ENCODE measurements at places on chromosomes 1 and 21.

GRCh38 chr1:174942547-174943255, 57.0 kb upstream of the CACYBP start:
- no peak for DNase-seq

- peak; percentile 18 for DNase-seq
Observed at GRCh38 chr1:36400825-36401601, 3.3 kb upstream of the LSM10 start.

DNA sequence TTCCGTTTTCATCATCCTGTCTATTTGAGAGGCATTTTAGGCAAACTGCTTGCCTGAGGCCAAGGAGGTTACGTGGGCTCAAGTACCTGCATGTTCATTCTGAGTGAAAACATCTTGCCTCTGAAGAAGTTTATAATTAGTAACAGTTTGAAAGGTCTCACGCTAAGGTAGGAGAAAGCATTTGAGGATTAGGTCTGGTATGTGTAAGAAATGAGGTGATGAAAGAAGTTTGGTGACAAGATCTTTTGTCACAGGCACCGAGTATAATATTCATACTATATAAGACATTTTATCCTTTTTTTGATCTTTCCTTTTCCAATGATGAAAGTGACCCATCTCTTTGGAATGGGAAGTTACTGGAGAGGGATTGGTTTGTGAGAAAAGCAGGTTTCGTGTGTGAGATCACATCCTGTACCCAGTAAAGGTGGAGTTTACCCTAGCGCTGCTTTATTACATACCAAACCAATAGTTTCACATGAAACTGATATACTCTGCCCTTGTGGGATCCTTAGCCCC, 98.7 kb upstream of the PDC start:
- no peak for DNase-seq

- peak; percentile 27 for DNase-seq
Observed at GRCh38 chr1:68116643-68117235, 66.3 kb upstream of the DIRAS3 start.

DNA sequence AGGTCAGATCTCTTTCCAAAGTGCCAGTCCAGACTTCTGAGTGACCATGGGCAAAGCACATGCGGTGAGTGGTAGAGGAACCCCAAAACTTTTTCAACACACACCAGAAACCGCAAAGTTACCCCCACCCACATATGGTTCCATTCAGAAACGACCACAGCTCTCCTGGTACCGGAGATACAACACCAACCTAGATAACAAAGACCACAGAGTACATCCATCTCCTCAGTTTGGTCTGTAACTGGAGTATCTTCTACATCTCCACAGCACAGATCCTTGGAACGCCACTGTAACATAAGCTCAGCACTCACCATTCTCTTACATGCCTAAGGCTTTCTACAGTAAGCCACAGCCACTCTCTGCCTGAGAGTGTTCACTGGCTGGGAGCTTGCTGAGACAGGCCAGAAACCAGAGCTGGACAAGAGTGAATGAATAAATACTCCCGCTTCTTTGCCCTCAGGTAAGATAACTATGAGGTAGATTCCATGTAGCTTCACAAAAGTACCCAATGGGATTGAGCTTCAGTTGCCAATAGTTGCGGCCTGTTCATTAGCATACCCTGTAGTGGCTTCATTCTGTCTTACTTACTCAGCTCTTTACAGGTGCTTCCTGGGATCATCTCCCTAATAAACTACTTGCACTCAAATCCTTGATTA, 81.8 kb downstream of the SMYD3 start:
- DNase-seq = no peak

- peak; percentile 46 for DNase-seq
Observed at GRCh38 chr1:39105841-39106765, 80.0 kb downstream of the NDUFS5 start.

GRCh38 chr1:110114784-110115183, 2.5 kb downstream of the UBL4B start:
- no peak for DNase-seq

DNA sequence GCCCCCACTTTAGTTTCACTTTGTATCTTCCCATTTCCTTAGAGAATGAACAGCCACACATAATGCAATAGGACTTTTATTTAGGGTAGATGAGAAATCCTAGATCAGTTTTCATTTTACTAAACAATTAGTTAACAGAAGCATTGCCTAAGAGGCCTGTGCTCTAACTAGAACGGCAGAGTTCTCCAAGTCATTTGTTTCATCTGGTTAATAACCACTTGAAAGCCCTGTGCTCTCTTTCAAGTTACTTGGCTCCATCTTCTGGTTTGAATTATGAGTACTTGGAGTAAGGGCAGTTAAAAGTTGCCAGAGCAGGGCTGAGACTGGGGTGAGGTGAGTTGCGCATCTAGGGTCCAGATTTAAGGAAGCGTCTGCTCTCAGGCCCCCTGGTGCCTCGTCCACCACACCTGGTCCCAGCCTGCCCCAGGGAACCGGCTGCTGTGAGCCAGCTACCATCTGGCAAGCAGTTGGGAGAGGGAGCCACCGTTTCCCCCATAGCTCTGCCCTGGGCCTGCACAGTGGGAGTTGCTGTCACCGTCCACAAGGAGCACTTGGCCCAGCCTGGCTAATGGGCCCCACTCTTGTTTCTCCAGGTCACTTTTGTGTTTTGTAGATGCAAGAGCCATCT, 18.1 kb upstream of the SLC44A3 start:
- peak; percentile 60 for DNase-seq

- no peak for DNase-seq
Observed at GRCh38 chr1:175788586-175789252, 45.3 kb upstream of the TNR start.

- no peak for DNase-seq
Observed at GRCh38 chr1:69643266-69643665, 75.5 kb downstream of the LRRC7 start.

DNA sequence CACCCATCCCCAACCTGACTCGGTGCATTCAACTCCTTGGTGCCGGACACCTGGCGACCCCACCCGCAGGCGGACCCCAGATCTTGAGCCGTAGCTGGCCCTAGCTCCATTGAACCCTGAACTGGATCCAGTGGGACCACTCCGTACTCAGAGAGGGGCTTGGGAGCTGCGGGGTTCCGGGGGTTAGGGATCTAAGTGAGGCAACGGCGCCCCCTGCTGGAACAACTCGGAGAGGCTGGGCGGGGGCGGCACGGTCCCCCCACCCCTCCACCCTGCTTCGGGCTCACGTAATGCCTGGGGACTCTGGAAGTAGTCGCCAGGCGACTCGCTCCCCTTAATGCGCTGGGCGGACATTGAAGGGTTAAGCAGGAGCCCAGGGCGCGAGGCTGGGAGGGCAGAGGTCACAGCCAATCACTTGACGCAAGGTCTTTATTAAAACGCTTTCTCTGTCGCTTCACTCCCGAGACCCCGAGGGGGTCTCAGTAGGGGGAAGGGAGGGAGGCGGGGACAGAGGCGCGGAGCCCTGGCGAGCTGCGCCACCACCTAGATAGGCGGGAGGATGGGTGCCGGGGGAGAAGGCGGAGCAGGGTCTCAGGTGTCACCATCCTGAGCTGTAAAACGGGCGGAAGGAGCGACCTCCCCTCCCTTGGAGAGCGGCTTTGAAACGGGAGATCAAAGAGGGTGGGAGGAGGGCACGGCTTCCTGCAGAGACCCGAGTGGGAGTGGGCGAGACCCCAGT, 704 bp upstream of the CRABP2 start:
- DNase-seq = peak; percentile 79

GRCh38 chr21:32256251-32256650, 22.6 kb downstream of the MIS18A start:
- DNase-seq = no peak

DNA sequence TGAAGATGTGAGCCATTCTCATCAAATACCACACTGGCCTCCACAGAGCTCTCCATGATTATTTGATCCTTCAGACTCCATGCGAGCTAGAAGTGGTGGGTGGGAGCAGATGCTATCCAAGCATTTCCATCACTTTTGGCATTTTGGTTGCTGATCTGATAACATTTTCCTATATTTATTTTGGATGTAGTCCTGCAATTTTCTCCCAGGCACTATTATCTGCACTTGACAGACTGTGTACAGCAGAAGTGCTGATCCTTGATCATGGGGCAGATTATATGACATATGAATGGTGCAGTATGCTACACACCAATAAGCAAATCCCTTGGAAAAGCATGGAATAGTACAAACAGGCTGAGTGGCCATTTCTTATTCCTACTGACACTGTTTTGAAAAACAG, 167.6 kb upstream of the LRRC7 start:
- no peak for DNase-seq

- no peak for DNase-seq
Observed at GRCh38 chr1:26553942-26554682, 24.6 kb downstream of the RPS6KA1 start.

GRCh38 chr1:38027201-38028104, 14.9 kb downstream of the UTP11 start:
- DNase-seq = no peak

DNA sequence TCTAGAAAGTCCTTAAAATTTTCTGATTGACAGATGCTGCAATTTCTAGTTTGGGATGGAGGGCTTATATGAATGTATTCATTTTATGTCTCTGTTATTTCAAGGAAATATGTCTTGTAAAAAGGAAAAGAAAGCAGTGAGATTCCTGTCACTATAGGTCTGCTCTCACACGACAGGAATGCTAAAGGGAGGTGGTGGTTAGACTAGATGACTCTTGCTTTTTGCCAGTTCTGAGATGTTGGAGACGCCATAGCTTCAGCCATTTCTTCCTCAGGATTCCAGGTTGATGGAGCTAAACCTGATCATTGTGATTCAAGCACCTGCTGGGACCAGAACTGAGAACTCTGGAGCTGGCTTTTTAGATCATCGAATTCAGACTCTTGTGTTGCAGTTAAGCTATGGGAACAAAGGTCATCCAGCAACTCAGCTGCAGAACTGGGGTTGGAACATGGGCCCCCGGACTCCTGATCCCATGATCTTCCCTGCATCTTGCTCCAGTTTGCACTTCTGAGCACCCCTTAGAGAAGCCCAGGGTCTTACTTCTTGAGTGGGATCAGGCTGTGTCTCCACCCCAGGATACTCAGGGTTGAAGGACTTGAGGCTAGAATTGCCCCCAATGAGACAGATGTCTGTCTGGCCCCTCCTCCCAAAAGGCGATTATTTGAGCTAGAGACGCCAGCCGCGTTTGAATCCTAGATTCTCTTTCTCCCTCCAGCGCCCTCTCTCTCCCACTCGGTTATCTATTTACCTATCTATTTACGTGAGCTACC, 46.7 kb upstream of the FOXO6 start:
- no peak for DNase-seq

- DNase-seq = no peak
Observed at GRCh38 chr1:225677350-225678124, 24.6 kb upstream of the ENAH start.

DNA sequence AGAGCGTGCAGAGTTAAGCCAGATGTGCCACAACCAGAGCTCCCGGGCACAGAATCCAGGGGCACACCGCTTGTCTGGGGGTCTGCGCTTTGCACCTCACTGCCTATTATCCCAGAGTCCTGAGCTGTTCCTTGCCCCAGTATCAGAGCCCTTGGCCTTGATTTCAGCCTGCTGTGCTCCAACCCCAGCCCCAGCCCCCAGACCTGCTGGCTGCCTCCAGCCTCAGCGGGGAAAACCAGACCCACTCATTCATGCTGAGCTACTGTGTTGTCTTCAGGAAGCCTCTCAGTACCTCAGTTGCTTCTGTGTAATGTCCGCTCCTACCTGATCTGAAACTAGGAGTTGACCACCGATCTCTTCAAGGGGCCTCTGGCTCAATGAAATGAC, 1.1 kb downstream of the IKBKE start:
- DNase-seq = no peak

DNA sequence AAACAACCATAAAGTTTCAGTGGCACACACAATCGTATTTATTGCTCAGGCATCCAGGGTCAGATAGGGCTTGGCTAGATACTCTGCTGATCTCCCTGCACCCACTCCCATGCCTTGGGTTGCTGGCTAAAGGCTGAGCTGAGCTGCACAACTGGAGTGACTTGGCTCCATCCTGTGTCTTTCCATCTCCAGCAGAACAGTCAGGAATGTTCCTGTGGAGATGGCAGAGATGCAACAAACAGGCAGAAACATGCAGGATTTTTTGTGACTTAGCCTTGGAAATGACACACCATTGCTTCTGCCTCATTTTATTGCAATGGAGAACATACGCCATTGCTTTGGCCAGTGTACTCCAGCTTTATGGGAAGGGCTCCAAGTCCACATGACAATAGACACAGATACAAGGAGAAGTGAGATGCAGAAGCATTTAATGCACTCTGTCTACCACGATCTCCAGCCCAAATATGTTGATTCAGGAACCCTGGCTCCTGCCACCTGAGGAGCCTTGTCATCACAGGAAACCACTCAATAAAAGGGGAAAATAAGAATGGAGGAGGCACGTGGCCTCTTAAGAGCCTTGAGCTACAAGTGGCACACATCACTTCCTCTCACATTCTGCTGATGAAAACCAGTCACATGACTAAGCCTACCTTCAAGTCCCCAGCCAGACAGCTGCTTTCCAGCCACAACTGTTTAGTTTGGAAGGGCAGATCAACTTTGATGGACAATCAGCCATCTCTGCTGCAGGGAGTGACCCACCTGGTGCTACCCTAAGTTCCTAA, 10.1 kb upstream of the GUCA2B start:
- no peak for DNase-seq

DNA sequence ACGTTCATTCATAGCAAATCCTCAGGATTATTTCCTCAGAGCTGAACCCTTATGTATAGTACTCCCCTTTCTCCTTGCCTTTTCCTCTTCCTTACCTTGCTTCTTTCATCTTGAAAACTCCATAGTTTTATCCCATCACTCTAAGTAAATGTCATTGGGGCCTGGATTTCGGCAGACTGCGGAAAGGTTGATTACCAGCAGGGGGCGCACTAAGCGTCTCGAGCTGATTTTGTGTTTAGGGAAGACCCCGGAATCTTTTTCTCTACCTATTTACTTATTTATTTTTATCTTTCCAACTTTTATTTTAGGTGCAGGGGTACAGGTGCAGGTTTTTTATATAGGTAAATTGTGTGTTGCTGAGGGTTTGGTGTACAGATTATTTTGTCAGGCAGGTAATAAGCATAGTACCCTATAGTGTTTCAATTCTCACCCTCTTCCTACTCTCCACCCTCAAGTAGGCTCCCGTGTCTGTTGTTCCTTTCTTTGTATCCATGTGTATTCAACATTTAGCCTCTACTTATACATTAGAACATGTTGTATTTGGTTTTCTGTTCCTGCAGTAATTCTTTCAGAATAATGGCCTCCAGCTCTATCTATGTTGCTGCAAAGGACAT, 11.4 kb upstream of the MTARC1 start:
- peak; percentile 54 for DNase-seq

All from BE2C (cell line).